HCT116 (cell line): ENCODE measurements at places on chromosomes 7 and 10.

GRCh38 chr10:7971949-7972348 is 82.5 kb upstream of the GATA3 start:
- no peak for DNase-seq

GRCh38 chr10:120861178-120861855 is 10.2 kb downstream of the WDR11 start:
- no peak for DNase-seq

GRCh38 chr10:112202561-112203241 is 19.1 kb upstream of the GPAM start:
- peak; percentile 40 for DNase-seq

- DNase-seq = no peak
Measured at GRCh38 chr7:123498601-123499000, 35.8 kb downstream of the IQUB start.

DNA sequence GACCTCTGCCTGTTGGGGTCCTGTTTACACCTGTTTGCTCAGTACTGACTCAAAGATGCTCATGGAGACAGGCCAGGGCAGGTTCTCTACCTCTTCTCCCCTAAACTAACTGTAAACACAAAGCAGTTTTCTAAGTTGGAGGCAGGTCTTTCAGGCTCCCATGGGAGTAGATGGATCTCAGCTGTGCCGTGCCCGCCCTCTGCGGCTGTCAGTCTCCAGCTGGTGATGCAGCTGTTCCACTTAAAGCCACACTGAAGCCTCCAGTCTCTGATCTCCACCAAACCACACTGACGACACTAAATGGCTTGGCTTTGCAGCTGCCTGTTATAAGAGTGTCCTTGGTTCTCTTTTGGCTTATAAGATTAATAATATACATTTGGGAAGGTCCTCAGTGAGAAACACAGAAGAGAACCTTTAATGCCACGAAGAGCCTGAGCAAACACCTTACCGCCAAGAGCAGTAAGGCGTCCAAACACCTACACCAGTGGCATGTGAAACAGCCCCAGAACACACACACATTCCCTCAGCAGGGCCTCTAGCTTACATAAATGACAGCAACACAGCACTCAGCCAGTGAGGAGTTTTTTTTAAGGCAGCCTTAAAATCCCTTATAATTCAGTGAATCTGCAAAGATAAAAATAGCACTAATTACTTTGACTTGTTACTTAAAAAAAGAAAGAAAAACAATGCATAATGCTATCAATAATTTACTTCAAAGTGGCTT is 60.4 kb upstream of the KCNIP2 start:
- DNase-seq = no peak

GRCh38 chr10:27947540-27947939 is 51.3 kb downstream of the ODAD2 start:
- no peak for DNase-seq

DNA sequence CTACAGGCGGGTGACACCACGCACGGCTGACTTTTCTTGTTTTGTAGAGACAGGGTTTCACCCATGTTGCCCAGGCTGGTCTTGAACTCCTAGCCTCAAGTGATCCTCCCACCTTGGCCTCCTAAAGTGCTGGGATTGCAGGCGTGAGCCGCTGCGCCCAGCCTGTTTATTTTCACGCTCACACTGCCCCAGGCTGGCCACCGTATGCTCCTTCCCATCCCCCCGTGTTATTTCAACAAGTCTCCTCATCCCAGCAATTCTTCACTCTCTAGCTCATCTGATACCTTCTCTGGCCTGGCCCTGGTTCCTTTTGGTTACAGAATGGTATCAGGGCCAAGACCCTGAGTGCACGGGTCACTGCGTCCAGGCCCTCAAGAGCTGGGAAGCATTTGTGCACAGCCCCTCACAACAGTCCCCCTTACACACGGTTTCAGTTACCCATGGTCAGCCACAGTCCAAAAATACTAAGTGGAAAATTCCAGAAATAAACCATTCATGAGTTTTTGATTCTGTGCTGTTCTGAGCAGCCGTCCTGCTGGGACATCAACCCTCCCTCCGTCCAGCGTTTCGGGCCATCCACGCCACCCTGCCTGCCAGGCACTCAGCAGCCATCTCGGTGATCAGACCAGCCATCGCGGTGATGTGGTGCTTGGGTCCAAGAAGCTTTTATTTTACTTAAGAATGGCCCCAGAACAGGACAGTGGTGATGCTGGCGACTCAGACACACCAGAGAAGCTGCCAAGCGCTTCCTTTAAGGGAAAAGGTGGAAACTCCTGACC is 8.9 kb downstream of the COX19 start:
- DNase-seq = no peak

- DNase-seq = no peak
Measured at GRCh38 chr10:62589689-62590088, 214.8 kb upstream of the ADO start.

GRCh38 chr10:71252220-71252619 is 39.9 kb downstream of the UNC5B start:
- DNase-seq = no peak

GRCh38 chr7:22700559-22701002 is 26.4 kb upstream of the IL6 start:
- DNase-seq = no peak

DNA sequence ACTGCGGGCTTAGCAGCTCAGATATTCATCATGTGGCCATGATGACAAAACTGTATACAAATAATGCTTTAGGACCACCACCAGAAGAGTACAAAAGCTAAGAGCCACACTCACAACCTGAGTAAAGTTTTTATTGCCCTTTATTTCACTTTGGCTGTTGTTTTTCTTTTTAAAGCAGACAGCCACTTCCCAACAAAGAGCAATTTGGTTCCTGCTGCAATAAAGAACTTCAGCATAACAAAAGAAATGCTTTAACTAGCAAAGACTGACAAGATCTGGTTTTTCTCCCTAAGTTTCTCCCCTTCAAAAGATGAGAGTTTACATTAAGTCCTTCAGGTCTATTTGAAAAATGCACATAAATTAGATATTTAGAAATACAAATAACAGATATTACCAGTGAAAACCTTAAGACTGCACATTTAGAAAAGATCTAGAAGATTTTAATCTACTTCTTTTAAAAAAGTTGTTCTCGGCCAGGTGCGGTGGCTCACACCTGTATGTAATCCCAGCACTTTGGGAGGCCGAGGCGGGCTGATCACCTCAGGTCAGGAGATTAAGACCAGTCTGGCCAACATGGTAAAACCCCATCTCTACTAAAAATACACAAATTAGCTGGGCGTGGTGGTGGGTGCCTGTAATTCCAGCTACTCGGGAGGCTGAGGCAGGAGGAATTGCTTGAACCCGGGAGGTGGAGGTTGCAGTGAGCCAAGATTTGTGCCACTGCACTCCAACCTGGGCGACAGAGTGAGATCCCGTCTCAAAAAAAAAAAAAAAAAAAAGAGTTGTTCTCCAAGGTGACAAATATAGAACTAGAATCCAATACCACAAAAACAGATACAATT is 59.4 kb downstream of the WAPL start:
- DNase-seq = no peak

DNA sequence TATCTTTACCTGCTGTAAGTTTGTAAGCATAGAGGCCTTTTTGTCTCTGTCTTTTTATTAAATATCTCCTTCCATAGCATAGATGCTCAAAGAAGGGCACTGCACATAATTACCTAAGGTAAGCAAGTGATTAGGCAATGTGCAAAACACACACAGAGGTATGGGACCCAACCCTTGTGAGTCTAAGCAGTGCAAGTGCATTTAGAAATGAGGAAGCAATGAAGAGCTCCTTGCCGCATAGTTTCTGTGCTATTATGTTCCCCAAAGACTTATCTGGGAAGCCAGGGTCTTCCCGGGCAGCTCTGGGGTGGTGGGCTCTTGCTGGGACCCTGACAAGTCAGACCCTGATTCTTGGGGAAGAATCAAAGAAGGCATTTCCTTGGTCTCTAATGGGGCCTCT is 13.5 kb upstream of the MGAM2 start:
- no peak for DNase-seq

- no peak for DNase-seq
Measured at GRCh38 chr7:20737840-20738448, 48.7 kb downstream of the SP8 start.

DNA sequence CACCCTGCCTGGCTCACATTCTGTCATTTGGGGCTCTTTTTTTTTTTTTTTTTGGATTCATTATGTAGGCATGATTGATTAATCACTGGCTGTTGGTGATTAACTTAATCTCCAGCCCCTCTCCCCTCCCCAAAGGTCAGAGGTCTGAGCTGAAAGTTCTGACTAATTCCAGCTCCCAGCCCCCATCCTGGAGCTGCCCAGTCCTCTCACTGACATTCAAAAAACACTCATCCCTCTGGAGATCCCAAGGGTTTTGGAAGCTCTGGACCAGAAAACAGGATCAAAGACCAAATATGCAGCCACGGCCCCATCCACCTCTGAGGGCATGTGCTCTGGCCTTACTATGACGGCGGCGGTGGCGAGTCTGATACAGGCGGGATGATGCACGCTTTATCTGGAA is 53.8 kb downstream of the RBM17 start:
- DNase-seq = no peak

DNA sequence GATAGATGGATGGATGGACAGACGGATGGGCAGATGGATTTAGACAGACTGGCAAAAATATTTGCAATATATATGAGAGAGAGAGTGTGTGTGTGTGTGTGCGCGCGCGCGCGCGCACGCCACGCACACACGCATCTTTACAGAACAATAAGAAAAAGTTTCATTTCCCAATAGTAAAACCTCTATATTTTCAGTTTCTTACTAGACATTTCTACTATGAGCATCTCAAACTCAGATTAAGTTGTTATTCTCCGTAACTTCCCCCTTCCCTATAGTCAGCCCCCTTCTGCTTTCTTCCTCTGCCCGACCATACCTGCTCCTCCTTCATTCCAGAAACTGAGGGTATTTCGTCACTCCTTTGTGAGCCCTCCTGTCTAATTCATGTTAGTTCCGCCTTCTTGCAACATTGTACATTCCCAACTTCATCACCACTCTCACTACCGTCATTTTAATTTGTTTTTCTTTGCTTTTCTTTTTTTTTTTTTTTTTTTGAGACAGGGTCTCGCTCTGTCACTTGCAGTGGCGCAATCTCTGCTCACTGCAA is 154.4 kb upstream of the SH2B2 start:
- no peak for DNase-seq

GRCh38 chr10:68625316-68625921 is 65.3 kb downstream of the TET1 start:
- DNase-seq = no peak

DNA sequence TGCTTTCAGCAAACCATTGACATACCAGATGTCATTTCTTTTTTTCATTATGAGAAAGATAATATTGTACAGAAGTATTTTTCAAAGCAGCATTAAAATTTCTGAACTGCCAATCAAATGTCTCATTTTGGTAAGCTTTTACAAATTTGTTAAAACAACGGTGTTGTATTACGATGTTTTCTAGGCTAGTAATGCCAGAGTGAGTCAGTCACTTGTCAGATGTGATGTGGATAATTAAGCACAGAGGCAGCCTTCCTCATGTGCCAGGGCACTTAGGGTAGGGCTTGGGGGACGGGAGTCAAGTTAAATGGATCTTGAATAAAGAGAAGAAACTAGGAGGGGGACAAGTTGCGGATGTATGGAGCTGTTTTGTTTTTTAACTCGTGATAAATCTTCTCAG is 10.1 kb downstream of the PSTK start:
- no peak for DNase-seq

GRCh38 chr7:18849130-18849529 is 268.3 kb downstream of the TWIST1 start:
- DNase-seq = no peak

GRCh38 chr10:110786172-110786571 is 85.6 kb upstream of the PDCD4 start:
- DNase-seq = no peak

DNA sequence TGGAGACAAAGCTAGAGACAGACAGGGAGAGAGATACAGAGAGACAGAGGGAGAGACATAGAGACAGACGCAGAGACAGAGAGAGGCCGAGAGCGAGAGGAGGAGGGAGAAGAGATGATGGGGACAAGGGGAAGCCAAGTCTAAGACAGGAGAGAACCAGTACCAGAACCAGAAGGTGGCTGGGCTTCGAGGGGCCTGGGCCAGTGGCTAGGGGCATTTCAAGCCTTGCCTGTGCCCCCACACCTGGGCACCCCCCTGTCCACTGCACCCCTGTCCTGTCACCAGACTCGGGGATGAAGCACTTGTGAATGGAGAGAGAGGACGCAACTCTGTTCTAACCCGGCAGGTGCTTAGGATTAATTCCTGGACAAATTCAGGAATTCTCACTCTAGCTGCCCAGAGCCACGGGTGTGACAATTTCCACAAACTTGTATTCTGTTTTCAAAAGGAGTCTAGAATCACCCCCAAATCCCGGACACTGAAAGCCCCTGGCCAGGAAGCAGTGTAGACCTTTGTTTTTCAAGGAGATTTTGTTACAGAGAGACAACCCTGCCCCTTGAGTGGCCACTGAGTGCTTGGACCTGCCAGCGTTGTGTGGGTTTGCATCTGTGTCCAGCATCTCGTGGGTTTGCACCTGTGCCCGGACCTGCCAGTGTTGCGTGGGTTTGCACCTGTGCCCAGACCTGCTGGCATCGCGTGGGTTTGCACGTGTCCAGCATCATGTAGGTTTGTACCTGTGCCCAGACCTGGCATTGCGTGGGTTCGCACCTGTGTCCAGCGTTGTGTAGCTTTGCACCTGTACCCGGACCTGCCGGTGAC is 157.3 kb downstream of the WDR37 start:
- DNase-seq = no peak

DNA sequence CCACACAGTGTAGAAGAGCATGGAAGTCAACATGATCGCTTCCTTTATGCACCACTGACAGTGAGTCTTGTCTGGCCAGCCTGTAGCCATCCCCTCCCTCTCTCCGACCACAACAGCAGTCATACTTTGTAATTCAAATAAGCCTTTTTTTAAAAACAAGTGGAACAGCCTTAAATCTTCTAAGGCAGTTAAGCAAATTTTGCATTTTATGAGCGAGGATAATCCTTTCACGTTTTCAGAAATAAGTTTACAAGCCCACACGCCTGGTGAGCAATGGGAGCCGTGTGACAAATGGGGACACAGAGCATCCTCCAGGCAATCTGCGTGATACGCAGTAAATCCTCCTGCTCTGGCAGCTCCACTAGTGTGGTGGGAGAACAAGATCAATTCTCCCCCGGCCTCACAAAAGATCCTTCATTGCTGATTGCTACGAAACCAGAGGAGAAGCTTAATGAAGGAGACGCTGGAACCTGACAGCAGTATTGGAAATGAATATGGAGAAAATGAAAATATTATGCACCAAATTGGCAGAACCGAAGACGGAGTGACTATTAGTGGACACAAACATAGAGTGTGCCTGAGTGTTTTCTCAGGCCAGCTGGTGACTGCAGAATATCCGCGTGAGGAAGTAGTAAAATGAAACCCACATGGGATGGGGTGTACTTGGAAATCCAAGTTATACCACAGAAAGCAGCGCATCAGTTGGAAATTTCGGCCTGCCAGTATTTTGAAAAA is 104.2 kb upstream of the CDCA7L start:
- no peak for DNase-seq

GRCh38 chr10:87544721-87545120 is 40.0 kb downstream of the MINPP1 start:
- no peak for DNase-seq

GRCh38 chr10:124045801-124046355 is 47.5 kb downstream of the CHST15 start:
- DNase-seq = no peak

- DNase-seq = no peak
Measured at GRCh38 chr7:157612009-157612663, 275.3 kb downstream of the DNAJB6 start.
